ENCODE measurements at places on chromosomes 6 and 20. TPM values are rescaled to one million over a fixed set of nuclear protein-coding genes. Genes with fewer than 3 reads are reported as not detected.

GRCh38 chr20:53097371-53097770 is 125.2 kb downstream of the TSHZ2 start:
- DNase-seq, result no peak

DNA sequence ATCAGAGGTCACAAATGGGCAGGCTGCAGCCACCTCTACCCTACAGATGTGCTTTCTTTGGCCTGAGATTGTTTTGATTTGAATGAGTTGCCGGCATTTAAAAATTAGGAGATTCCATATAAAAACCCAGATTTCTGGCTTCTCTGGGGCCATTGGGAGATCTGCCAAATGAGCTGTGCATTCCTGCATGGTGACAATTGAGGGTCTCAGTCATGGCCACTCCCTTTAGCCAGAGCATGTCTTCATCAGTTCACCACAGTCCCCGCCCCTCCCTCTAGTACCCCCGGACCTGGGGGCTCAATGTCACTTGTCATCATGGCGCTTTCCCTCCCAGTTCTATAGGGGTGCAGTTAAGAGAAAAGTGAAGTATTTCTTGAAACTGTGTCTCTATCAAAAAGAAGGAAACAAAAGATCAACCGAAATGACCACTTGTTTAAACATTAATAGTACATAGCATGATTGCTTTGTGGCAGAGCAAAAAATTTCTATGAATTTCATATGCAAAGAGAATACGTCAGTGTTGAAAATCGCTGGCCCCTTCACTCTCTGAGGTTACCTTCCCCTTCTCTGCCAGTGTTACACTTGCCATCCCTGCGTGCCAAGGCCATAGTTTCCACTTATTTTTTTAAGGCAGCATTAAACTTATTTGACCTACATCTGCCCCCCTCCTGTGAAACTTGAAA is 21.1 kb downstream of the EYA2 start:
- no peak for DNase-seq

C20orf144 gene
- total RNA-seq, result 0.42 TPM

DNA sequence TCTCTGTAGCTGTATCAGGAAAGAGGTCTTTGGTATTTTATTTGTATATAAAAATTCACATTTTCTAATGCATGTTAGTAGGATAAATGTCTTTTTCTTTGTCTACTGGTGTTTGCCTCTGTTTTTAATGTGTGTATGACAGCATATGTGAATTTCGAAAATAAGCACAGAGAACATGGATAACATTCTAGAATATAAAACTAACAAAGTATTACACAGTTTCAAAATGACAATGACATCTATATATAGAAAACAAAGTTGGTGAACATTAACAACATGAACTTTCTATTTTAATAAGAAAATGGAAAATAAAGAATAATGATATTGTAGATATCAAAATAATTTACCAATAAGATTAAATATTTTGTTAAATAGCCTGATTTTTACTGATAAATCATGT is 608.0 kb downstream of the COL12A1 start:
- no peak for DNase-seq

KIF25 gene
- 0.51 TPM for total RNA-seq

DNA sequence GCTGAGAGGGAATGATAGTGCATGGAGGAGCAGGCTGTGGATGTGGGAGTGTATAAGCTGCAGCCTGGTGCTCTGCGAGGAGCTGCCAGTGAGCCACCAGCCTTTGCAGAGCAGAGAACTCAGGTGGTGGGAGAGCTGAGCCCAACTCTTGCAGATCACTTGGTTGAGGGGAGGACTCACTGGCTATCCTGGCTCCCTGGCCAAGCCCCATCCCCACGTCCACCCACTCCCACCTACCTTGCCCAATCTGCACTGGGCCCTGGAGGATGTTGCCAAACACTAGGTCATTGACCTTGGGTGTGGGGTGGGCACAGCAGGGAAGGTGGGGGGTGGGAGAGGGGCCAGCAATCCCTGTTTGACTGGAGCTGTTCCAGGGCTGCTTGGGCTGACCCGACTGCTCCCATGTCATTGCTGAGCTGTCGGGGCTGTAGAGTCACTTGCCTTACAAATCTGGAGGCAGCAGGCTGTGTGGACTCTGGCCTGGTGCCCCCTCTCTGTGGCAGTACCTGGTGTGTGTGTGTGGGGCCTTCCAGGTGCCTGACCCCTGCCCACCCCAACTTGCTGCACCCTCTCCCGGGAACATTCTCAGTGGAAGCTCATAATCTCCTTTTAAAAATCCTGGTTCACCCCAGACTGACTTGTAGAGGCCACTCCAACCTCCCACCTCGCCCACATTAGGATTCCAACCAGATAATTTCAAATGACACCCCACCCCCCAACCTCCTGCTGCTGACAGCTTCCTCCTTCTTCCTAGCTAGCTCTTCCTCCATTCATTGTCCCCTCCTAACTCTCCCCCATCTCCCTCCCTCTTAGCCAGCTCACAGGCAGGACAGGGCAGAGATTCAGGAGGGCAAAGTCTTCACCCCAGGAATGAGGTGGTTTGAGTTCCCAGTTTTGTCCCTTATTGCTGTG is 162.3 kb downstream of the MRPL14 start:
- DNase-seq, result no peak

Measured in SJCRH30 (cell line).